ENCODE measurements at places on chromosomes 2 and 18.

DNA sequence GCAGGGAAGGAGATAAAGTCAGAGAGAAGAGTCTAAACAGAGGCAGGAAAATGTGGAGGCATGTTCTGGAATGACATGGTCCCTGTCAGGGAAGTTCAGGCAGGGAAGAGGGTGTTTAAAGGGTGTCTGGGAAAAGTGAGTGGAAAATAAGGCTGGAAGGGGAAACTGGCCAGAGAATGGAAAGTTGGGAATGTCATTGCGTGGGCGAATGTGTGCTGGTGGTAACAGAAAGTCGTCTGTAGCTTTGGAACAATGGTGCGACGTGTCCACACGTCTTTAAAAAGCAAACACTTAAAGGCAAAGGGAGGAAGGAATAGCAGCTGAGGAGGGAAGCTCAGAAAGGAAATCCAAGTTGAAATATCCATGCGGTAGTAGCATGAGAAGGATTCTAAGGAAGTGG, 469.5 kb upstream of the SALL3 start:
- no peak for DNase-seq

DNA sequence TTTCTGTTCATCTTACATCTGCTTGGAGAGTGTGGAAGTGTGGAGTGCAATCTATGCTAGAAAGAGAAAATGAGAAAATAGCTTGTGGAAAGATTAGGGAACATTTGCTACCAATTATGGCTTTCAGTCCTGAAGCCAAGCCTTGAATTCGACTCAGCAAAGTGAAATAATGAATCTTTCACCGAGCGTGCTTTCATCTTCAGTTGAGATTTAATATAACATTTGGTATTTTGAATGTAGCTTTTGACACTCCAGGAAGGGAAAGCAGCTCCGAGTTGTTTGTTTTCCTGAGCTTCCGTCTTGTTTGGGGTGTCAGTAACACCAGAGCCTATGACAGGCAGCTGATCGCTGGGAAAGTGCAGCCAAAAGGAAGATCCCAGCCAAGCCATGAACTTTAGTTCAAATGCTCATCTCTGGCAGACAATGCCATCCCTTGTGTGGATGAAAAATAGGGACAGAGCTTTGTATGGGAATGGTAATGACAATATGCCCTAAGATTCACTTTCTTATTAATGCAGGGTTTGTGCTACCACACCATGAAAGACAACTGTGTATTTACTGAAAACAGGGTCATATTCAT, 25.0 kb upstream of the PHLPP1 start:
- no peak for DNase-seq

- no peak for DNase-seq
Measured at GRCh38 chr2:12854001-12854530, 137.3 kb downstream of the TRIB2 start.

- no peak for DNase-seq
Measured at GRCh38 chr2:233433794-233434193, 79.5 kb downstream of the DGKD start.

GRCh38 chr2:200871151-200871550, 6.7 kb upstream of the CLK1 start:
- DNase-seq = no peak

- DNase-seq = no peak
Measured at GRCh38 chr2:36362291-36362690, 6.7 kb downstream of the CRIM1 start.

DNA sequence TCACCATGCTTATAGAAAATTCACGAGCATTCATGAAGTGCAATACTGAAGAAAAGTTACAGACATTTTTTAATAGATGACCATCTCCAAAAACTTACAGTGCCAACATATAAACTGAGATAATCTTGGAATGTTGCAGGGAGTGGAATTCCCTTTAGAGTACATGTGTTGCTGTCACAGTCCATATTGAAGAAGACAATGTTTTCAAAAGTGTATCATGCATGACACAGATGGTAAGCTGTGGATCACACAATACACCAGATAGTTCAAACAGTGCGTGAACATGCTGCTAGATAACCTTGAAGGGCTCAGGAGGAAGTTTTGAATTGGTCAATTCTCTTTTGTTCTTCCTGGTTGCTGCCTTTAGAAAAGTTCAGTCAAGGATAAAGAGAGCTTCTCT, 1644.3 kb upstream of the NXPH2 start:
- no peak for DNase-seq

- DNase-seq = no peak
Measured at GRCh38 chr2:43441195-43441594, 154.6 kb downstream of the THADA start.

- no peak for DNase-seq
Measured at GRCh38 chr2:74741629-74742028, 87.6 kb downstream of the SEMA4F start.

Measured in fibroblast of skin of left quadriceps (primary cell).